Activated CD8-positive, alpha-beta memory T cell treated with anti-CD3 and anti-CD28 coated beads for 4 hours (primary cell): ENCODE measurements at places on chromosomes 4 and X.

DNA sequence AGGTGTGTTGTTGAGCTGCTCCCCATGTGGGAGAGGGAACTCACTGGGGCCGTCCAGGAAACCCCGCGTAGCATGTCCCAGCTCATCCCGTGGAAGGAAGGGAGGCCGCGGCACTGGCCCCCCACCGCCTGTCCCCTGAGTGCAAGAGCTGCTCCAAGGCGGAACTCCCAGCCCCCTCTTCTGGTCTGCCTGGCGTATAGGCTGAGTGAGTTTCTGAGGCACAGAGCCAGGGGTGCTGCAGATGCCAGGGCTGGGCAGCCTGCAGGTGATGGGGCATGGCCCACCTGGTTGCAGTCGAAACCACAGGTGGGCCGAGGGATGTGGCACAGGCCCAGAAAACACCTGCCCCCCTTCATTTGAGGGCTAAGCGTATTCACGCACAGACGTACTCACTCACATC, 49.6 kb downstream of the ABLIM2 start:
- no peak for DNase-seq

GRCh38 chr4:3044870-3045819, 29.2 kb downstream of the HTT-AS start:
- DNase-seq, result peak; percentile 65

- DNase-seq, result no peak
Measured at GRCh38 chr4:64266263-64266662, 143.0 kb downstream of the TECRL start.

- DNase-seq, result no peak
Measured at GRCh38 chr4:185053746-185054145, 35.5 kb downstream of the HELT start.

DNA sequence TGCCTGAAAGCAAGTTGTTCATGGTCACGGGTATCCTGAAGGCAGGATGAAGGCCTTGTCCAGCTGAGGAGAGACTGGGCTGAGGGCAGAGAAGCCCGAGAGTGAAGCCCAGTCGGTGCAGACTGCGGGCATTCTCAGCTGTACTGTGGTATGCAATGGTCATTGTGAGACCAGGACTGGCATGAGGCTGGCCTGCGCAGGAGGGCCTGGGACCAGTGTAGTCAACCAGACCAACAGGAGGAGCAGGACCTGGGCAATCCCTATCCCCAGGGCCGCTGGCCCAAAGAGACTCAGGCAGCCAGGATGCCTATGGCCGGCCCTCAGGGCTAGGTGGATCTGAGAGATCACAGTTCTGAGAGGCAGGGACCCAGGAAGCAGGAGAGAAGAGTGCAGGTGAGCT, 81.6 kb downstream of the NYX start:
- DNase-seq, result no peak

DNA sequence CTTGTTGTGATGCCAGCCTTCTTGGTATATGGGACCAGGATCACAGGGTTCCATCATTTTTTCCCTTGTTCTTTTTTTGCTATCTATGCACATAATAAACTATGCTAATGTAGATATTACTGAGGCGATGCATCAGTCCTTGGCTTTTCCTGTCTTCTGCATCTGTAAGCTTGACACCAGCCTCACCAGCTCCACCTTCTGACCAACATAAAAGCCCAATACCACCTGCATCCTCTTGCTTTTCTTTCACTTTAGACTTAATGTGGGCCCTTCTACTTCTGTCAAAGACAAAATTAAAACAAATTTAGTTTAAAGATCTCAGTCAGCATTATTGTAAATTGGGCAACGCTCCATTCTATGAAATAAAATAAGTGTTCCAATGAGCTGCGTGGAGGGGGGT, 1718.8 kb upstream of the PCDH10 start:
- no peak for DNase-seq

DNA sequence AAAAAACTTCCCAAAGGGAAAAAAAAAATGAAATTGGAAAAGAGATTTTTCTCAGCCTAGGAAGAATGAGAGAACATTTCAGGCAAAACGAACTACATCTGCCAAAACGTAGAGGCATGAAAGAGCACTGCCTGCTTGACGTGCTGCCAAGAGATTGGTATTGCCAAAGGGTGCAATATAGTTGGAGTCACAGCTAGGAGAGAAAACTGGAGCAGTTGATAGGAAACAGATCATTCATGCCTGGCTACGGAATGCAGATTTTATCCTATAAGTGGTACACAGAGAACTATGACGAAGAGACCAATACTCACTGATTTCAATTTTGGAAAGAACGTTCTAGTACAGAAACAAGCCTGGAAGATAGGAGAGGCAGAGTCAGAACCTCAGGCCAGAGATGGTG, 68.4 kb upstream of the IQCM start:
- DNase-seq, result no peak

DNA sequence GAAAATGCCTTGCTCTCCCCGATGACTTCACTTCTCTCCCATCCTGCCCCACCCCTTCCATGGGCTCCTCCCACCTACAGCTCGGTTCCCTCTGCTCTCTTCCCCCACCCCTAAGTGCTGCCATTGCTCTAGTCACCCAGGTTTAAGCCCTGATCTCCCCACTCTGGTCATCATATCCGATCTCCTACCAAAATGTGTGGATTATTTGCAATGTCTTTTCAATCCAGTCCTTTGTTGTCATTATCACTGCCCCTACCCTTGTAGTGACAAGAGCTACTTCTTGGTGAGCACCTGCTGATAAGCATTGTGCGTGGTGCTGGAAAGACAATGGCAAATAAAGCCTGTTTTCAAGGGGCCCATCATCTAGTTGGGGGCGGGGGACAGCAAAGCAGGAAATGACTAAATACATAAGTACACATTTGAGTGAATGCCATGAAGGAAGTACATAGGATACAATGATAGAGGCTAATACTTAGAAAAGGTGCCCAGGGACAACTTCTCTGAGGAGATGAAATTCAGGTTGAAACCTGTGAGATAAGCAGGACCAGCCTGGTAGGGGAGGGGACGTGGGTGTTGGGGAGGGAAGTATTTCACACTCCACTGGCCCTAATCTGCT, 63.8 kb downstream of the DLG3 start:
- DNase-seq, result no peak

DNA sequence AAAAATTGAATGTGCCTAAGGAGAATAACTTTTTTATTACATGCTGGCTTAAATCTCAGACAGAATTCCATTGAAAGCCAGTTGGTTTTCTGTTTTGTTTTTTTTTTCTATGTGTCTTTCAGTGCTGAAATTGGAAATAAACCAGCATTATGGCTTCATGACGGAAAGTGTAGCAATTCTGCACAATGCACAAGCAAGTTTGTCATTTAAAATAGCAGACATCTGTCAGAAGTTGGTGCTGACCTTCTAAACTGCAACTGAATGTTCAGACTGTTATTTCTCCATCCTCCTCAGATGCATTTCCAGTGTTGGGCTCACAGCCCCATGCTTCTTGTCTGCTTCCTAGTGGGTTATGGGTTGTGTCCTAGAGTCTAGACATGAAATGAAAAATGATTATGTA, 107.2 kb upstream of the LIMCH1 start:
- no peak for DNase-seq

DNA sequence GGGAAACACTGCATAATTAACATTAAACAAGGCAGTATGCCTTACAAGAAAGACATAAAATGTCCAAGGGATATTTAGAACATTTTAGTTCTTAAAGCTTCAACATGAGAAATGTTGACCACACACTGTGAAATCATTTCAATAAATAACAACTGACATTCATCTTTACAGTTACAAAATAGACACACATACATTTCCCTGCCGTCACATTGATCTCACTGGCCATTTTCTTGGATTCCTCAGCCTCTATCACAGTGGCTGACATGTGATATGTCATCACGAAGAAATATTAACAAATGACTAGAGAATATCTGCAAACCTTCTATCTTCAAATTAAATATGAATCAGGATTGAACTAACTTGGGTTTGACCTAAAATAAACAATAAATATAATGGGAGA, 1.9 kb downstream of the CXCL2 start:
- no peak for DNase-seq

DNA sequence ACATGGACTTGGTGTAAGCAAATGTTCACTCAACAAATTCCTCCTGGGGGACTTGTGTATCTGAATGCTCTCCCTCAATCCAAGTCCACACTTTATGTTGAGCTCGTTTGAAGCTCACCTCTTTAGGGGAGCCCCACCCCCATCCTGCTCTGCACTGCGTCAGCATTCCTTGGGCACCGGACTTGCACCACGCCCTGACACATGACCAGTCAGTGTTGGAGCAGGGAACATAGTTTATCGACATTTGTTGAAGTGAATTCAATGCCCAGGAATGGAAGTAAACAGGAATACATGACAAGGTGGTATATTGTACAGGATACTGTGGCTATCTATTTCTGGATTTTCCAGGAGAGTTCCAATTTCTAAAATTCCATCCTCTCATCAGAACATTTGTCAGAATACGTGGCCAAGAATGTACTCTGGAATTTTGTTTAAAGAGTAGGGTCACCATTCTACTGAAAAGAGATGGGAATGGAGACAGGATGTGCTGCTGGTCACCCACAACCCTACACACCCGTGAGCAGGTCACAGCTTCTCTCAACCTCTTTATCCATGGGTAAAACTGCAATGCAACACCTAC, 60.0 kb upstream of the LNX1 start:
- no peak for DNase-seq

- DNase-seq, result no peak
Measured at GRCh38 chr4:72977936-72978485, 91.5 kb downstream of the COX18 start.

DNA sequence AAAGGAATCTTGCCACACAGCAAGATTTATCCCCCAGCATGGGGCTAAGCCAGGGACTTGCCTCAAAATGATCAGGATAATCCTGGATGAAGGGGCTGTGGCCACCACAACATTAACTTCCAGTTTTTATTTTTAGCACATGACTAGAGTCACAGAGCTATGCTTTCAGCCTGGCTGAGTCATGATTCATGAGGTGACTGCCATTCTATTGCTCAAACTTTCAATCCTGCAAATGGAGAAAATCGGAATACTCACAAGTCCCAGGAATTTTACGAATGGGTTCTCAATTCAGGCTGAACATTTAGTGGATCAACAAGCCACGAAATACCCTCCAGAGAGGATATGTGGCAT, 70.7 kb upstream of the HPGD start:
- no peak for DNase-seq

DNA sequence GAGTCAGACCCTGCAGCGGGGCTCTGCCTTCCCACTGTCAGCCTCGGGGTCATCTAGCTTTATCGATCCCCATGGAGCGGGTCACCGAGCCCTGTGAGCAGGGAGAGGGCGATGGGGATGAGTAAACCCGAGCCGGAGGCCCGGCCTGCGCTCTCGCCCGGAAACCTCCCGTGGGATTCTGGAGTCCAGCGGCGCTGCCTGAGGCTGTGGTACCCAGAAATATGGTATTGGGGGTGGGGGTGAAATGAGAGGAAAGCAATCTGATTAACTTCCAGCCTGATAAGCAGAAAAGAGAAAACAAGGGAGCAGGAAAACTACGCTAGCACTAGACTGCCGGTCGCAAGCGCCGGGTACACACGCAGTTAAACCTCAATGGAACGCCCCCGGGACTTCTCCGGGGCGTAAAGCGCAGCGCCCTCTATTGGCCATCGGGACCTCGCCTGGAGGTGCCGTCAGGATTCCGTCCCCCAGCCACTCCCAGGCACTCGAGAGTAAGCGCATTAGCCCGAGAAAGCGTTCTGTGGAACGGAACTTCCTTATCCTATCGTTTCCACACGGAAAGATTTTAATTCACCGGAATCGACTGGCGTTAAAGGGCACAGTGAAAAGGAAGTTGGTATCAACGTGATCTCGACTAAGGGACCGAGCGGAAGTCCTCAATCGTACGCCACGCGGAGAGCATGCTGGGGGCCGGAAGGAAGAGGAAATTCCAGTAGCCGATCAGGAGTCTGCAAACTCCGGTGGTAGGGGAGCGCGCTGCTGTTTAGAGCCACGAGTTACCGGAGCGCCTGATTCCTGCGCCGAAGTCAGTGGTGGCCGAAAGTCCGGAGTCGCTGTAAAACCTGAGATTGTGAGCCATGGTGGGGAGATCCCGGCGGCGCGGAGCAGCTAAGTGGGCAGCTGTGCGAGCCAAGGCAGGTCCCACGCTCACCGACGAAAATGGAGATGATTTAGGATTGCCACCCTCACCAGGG, at the start of gene UTP3:
UTP3 (plus strand) TSS at position 712 of the 974 bp plus-strand sequence; CDS start at position 858, 146 bp downstream.
- DNase-seq, result peak; percentile 85

DNA sequence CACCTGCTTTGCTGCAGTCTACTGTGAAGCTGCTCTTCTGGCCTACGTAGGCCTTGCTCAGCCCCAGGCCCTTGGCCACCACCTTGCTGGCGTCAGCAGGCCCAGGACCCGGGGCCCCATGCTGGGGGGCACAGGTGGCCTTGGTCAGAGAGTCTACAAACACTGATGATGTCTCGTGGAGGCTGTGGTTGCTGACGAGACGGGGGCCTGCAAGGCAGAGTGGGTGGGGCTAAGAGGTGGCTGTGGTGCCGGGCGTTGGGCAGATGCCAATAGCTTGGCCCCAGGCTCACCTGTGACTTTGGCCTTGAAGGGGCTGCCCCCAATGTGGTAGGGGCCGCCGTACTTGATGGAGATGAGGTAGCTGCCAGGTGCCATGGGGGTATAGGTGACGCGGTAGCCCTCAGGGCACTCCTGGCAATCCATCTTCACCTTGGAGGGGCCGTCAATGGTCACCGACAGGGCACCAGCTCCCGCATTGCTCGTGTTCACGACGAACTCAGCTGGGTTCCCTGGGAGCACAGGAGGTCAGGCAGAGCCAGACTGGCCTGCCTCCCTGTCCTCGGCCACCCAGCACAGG, 25.0 kb downstream of the FLNA start:
- DNase-seq, result no peak

GRCh38 chr4:84722720-84723119, 139.8 kb downstream of the CDS1 start:
- DNase-seq, result no peak

DNA sequence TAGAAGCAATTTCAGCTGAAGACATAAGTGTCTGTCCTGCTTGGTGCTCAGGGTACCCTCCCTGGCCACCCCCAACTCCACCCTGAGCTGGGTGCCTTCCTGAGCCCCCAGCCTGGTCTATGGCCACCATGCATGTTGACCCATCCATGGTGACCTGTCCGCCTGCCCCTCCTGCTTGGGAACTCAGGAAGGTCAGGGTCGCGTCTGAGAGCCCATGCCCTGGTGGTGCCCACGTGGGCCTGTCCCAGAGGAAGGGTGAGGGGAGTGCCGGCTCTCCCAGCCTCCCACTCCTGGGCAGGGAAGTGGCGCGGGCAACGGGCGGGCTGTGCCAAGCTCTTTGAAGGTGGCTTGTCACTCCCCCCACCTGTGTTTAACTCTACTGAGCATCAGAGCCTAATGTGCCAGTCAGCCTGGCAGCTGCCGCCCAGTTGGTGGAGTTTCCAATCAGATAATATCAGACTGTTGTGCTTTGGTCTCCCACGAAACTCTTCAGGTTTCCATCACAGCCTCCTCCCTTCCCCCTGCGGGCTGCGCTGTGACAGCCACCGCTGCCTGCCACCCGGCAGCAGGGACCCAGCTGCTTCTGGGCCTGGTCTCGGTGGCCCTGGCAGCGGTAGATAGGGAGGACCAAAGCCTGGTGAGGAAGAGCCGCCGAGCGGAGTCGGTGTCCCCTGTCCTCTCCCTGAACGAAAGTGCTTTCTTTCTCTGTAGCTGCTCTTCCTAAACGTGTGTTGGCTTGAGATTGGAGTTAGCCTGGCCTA, 4.8 kb downstream of the SH3BP2 start:
- DNase-seq, result no peak

GRCh38 chr4:178599521-178599920, 1157.3 kb upstream of the AGA start:
- DNase-seq, result no peak

- DNase-seq, result no peak
Measured at GRCh38 chrX:101395789-101396188, 5.0 kb downstream of the RPL36A start.
